ENCODE measurements at places on chromosomes 12 and 14. TPM values are rescaled to one million over a fixed set of nuclear protein-coding genes. Genes with fewer than 3 reads are reported as not detected.

DNA sequence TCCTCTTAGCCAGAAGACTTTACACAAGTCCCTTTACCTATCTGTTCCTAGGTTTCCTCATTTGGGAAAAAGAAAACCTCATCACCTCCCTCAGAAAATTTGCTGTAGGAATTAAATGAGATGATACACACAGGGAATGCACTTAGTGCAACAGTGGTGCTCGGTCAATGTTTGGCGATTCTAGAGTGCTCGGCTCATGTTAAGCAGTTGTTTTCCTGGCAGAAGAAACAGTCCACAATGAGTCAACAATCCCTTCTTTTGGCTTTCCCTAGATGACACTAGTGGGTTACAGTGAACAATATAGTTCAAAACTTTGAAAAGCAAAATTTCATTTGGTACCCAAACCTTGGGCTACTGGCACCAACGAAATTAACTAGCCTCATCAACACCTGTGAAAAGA is 3.9 kb upstream of the TMEM233 start:
- no peaks in the 10 kb centered on the region for H3K36me3 ChIP-seq
- DNase-seq, result no peak
- peaks cover 2% of the 10 kb centered on the region for H3K4me1 ChIP-seq
- H3K27ac ChIP-seq, result no peak overlapping the region
- peaks cover 38% of the 10 kb centered on the region for H3K27me3 ChIP-seq

GALNT6 gene
- total RNA-seq, result 24.4 TPM

KRT74 gene
- not detected for total RNA-seq

- peaks cover 52% of the 10 kb centered on the region for H3K36me3 ChIP-seq
These were observed 6.7 kb upstream of the DNAAF2 start for GRCh38 chr14:49641697-49642129.

DNA sequence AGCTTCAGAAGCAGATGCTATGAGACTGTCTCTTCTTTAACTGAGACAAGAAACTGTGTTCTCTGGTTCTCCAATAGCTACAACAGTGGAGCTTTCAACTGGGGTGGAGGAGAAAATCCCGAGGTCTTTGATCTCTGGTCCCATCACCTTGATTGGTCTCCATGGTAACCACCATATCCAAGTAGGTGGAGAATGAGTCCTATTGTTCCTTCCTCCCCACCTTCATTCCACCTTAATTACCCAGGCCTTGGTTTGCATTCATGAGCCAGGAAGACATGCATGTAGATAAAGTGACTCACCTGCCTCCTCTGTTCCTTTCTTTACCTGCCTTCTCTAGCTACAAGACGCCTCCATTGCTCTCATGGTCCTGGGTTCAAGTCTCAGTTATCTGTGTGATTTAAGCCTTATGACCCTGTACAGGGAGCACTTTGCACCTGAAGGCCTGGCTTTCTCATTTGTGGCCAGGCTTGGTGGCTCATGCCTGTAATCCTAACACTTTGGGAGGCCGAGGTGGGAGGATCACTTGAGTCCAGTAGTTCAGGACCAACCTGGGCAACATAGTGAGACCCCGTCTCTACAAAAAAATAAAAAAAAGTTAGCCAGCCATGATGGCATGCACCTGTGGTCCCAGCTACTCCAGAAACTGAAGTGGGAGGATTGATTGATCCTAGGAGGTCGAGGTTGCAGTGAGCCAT is 157.7 kb upstream of the TBX3 start:
- no peak for DNase-seq
- no peak overlapping the region for H3K4me3 ChIP-seq
- no peaks in the 10 kb centered on the region for H3K4me1 ChIP-seq
- H3K27me3 ChIP-seq, result no peaks in the 10 kb centered on the region

GRCh38 chr14:74599946-74600345 is 12.1 kb downstream of the LTBP2 start:
- peaks cover 3% of the 10 kb centered on the region for H3K27me3 ChIP-seq
- H3K27ac ChIP-seq, result no peak overlapping the region
- H3K36me3 ChIP-seq, result no peaks in the 10 kb centered on the region
- DNase-seq, result no peak

HNRNPC gene
- total RNA-seq, result 683 TPM

C14orf180 gene
- total RNA-seq, result not detected

- H3K27ac ChIP-seq, result peak overlapping the region; percentile 84
- no peaks in the 10 kb centered on the region for H3K27me3 ChIP-seq
- H3K36me3 ChIP-seq, result no peaks in the 10 kb centered on the region
- peaks cover 41% of the 10 kb centered on the region for H3K4me1 ChIP-seq
- peak overlapping the region; percentile 87 for H3K4me3 ChIP-seq
These were observed 65.1 kb downstream of the CRADD start for GRCh38 chr12:93742110-93742934.

CACNA2D4 gene
- total RNA-seq, result 2.1 TPM

- H3K4me3 ChIP-seq, result no peak overlapping the region
- no peak overlapping the region for H3K27ac ChIP-seq
- H3K36me3 ChIP-seq, result no peaks in the 10 kb centered on the region
These were observed 2.3 kb upstream of the GSG1 start for GRCh38 chr12:13105781-13106180.

Measured in activated B cell treated with CpG ODN at 0.5 μM for 24 hours (primary cell).